AG04450 (cell line): ENCODE measurements at places on chromosomes 6 and 20.

- no peak for DNase-seq
These were observed 5.2 kb downstream of the INSM1 start for GRCh38 chr20:20373091-20373571.

GRCh38 chr6:167428664-167429333 lies 103.9 kb downstream of the TTLL2 start:
- DNase-seq = no peak

DNA sequence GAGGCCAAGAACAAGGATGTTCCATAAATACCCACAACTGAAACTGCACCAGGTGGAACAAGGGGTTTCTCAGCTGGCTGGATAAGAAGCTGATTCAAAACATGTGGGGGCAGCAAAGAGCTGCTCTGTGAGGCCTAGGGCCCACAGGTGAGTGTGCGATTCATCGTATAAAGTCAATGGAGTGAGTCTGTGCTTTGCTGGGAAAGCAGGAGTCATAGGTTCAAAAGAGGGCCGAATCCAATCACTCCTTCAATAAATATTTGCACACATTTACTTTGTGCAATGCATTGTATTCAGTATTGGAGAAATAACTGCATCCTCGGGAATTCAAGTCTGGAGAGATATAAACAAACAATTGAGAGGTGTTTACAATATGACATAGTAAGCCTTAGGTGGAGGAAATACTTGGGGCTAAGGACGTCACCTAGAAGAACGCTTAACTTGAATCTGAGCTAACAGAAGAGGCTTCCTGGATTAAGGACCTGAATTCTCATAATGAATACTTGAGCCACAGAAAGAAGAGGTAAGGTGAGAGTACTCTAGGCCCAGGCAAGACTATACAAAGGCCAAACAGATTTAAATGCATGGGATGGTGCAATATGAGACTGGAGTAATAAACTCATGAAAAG lies 83.7 kb upstream of the TMEM30A start:
- DNase-seq = no peak

DNA sequence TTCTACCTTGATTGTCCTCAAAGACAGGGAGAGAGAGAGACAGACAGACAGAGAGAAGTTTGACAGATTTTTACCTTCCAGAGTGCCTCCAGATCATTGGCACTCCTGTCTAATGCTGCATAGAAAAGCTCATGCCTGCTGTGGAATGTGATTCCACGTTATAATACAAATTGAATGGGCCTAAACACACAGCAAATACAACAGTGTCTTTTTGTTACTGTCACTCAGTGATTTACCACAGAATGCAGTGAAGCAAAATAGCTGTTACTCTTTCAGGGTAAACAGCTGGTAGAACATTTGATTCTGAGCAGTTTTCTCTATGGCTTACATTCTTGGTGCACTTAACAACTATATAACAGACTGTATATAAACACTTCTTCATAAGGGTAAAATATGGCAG lies 558.7 kb downstream of the LMBRD1 start:
- DNase-seq = no peak

DNA sequence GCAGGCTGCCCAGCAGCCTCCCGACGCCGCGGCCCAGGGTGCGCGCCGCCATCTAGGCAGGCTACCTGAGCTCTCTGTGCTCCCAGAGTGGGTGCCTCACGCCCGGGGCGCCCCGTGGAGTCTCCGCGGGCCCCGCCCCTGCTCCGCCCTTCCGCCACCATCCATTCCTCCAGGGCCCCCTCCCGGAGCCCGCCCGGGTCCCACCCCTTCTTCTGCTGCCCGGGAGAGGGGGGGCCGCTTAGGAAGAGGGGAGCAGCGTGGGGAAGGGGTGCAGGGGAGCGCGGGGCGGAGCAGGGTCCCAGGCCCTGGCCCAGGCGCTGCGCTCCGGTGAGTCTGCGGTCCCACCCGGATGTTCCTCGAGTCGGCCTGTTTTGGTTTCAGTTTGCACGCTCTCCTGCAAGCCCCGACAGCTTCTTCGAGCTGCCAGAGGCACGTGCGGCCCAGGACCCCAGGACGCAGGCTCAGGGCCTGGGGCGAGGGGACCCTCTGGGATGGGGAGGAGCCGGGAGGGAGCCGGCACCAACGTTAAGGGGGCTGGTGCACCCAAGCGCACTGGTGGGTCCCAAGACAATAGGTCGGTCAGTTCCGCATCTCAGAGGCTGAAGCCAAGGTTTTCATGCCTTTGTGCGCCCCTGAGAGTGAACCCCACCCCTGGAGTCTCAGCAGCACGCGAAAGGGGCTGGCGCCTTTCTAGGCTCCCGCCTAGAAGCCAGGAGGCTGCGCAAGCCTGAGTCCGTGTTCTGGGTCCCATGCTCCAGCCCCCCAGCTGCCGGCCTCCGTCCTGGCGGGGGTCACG lies at the start of gene ACSS1:
ACSS1 (minus strand) TSS at position 89 of the 796 bp plus-strand sequence; CDS start at position 52, 37 bp downstream.
- DNase-seq = no peak
